ENCODE measurements at places on chromosomes 2 and 18.

- peak; percentile 77 for DNase-seq
Observed at GRCh38 chr2:239465017-239466001, 64.5 kb upstream of the HDAC4 start.

GRCh38 chr18:26710470-26711096, 154.9 kb downstream of the AQP4 start:
- no peak for DNase-seq

- DNase-seq, result peak; percentile 69
Observed at GRCh38 chr2:27212626-27213471, 781 bp upstream of the SLC5A6 start.

DNA sequence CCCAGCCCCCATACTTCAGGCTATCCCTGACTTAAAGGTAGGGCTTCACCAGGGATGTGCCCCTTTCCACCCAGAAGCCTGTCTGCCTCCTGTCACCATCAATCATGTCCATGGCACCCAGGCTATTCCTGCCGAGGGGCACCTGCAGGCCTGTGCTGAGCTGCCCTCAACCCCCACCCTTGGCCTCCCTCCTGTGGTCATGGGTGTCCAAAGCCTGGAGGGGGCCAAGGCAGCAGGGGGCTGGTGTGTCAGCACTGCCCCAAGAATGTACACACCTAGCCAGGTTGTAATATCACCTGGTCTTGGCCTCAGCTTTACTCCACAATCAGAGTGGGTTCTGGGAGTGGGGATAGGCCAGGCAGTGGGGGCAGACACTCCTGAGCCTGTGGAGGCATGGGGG, 69.3 kb downstream of the SUCLG1 start:
- DNase-seq, result no peak

DNA sequence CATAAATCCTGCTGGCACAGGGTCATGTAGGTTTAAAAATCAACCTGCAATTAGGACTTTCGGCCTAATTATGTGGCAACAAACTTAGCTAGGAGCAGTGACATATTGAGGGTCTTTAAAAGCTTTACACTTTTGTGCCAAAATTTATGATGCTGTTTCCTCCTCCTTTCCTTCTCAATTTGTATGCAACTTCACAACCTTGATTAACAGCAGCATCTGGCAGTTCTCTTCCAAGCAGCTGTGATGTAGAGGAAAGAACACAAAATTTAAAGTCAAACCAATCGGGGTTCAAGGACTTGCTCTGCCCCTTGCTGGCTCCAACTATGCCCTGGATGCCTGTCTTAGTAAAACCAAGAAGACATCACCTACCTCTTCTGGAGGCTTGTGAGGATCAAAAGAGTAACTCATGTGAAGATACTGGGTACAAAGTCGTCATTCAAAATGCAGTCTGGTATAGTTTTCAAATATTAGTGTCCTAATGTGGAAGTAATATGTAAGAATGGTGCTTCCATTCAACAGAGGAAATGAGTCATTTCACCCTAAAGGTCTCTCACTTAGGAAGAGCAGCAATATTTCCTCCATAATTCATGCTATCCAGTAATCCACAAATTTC, 94.7 kb downstream of the ANKRD44 start:
- no peak for DNase-seq

DNA sequence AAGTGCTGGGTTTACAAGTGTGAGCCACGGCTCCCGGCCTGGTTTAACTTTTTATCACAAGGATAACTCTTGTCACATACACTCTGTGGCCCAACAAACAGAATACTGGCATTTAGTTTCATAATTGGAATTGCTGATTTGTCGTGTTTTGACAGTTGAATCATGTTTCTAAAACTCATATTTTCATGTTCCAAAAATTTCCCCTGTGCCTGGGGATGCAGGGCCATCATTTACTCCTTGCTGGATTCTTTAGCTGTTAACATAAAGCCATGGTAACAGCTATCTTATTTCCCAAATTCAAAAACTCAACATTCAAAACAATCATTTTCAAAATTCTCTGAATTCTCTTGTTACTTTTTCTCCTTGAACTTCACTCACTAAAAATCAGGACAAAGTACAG, 16.5 kb upstream of the ATG16L1 start:
- no peak for DNase-seq

- no peak for DNase-seq
Observed at GRCh38 chr18:3171631-3172030, 48.1 kb downstream of the MYOM1 start.

- no peak for DNase-seq
Observed at GRCh38 chr2:160156100-160156499, 44.0 kb downstream of the ITGB6 start.

- DNase-seq, result no peak
Observed at GRCh38 chr2:218708086-218708485, 2.5 kb upstream of the TTLL4 start.

GRCh38 chr2:105377871-105378270, 21.0 kb downstream of the FHL2 start:
- DNase-seq, result no peak

DNA sequence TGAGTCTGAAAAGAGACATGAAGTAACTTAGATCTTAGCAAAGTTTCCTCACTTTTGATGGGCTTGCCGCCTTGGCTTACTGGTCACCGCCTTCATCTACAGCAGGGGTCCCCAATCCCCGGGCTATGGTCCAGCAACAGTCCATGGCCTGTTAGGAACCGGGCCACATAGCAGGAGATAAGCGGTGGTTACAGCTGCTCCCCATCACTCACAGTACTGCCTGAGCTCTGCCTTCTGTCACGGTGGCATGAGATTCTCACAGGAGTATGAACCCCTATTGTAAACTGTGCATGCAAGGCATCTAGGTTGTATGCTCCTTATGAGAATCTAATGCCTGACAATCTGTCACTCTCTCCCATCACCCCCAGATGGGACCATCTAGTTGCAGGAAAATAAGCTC, 72.9 kb downstream of the BIN1 start:
- DNase-seq, result no peak

- DNase-seq, result no peak
Observed at GRCh38 chr18:26471027-26471426, 77.3 kb downstream of the KCTD1 start.

GRCh38 chr2:50962731-50963130, 69.2 kb downstream of the NRXN1 start:
- no peak for DNase-seq

Data from CD4-positive, alpha-beta T cell treated with Interferon gamma for 1 hour (primary cell).